ENCODE measurements at places on chromosomes 13 and 19.

GRCh38 chr19:37342753-37343152, 28.1 kb upstream of the ZNF527 start:
- DNase-seq, result no peak

DNA sequence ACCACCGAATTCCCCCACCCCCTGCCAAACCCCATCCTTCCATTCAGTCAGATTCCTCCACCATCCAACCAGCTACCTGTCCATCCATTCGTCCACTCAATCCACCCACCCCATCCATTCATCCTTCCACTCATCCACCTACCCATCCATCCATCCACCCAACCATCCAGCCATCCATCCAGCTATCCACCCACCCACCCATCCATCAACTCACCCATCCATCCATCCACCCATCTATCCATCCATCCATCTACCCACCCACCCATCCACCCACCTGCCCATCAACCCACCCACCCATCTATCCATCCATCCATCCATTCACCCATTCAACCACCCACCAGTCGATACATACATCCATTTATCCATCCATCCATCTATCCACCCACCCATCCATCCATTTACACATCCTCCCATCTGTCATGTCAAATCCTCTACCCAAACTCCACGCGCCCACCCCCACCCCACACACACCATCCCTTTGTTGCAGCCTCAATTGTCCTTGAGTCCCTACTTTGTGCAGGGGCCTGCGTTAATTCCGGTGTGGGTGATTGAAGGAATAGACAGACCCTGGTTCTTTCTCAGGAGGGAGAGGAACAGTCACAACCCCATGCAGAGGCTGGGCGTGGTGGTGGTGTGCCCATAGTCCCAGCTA, 5.3 kb upstream of the SLC5A5 start:
- no peak for DNase-seq

DNA sequence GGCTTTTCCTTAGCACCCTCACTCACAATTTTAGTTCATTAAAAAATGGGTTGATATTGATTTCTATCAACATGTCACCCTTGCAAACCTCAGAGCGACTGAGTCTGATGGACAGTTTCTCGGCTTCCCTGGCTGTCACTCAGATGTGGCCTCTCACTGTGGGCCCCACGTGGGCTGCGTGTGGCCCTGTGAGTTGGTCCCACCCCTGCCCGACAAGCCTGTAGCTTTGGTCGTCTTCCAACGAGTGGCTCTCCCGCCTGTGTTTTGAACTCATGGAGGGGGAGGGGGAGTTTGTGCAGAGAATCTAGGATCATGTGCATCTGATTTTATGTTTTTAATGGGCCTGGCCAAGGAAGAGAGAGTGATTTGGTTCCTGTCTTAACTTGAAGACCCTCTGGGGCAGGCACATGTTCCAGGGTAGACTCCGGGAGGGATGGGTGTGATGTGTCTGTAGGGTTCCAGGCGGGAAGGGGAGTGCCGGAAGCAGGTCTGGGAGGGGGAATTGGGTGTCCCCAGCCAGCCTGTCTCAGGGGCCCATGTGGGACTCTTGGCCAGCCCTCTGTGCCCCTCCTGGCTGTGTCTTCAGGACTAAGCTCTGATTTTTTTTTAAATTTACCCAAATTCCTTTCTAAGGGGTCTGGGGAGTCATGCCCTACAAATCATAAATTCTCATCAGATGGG, 18.9 kb downstream of the ATP11A start:
- DNase-seq, result no peak

- DNase-seq, result no peak
Observed at GRCh38 chr13:24381541-24382265, 72.3 kb downstream of the C1QTNF9 start.

DNA sequence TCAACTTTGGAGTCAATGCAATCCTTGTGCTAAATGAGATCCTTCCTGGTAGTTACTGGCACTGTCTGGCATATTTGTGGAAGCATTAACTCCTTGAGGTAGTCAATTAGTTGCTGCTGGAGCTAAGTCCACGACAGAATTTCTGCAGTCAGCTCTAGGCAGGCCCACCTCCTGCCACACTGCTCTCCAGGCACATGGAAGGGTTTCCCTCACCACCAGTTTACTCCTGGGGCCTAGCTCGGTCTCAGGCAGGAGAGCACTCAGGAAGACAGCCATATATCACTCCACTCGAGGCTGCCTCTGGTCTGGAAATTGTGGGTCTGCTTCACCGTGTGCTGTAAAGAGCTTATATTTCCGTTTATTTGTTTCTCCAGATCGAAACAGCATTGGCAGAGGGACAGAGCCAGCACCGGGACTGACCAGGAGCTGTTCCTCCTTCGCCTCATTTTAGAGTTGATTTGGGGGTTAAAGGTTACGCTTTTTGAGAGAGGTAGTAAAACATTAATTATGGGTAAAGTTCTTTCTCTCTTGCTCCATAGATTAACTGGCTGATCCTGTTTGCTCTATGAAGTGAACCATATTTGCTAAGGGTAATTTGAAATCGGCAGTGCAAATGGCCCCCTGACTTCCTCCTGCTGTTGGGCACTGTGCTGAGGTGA, 20.6 kb upstream of the GTF3A start:
- DNase-seq, result no peak

DNA sequence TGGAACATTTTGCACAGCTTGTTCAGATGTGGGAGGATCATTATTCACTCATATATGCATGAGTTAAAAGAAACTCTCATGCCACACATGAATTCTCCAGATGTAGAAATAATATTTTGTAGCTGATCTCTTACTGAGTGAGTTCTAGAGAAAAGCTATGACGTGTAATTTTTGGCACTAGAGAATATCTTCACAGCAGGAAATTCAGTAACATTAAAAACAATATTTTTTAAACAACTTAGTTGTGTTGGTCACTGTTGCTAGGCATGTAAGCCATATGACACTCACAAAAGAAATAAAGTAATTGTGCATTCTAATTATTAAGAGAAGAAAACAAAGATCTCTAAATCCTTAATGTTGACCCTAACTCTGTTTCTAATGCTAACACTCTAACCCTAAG, 371.4 kb upstream of the SLC10A2 start:
- no peak for DNase-seq

DNA sequence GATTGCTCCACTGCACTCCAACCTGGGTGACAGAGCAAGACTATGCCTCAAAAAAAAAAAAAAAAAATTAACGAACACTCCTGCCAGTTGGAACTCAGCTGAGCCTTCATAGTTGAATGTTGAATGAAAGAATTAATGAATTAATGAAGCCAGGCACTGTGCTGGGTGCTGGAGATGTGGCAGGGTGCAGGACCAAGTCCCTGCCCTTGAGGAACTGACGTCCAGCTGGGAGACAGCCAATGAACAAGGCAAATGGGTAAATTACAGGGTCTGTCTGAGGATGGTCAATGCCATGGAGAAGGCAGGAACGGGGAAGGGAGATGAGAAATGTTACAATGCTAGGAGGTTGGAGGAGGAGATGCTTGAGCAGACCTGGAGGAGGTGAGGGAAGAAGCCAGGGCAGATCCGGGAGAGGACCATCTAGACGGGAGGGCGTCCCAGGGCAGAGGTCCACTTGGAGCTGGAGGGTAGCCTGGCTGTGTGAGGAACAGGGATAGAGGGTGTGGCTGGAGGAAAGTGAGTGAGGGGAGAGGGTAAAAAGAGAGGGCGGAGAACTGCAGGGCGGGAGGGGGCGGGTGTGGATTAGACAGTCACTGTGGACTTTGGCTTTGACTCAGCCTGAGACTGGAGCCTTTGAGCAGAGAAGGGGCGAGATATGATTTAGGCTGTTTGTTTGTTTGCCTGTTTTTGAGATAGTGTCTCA, 16.8 kb upstream of the IGSF23 start:
- no peak for DNase-seq

DNA sequence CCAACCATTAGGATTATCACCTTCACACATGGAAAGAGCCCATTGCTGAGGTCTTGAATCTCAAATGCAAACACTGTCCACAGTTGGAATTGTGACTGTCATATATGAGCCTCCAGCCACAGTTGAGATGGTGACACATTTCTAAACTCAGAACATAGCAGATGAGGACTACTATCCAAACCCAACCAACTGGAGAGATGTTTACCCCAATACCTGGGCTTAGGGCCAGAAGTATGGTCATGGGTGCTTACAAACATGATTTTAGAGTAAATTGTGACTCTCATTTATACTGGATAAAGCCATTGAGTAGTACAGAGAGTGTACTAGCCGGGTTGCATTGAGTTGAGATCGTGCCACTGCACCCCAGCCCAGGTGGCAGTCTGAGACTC, 14.0 kb upstream of the ZNF681 start:
- no peak for DNase-seq

- no peak for DNase-seq
Observed at GRCh38 chr19:17244618-17245534, 843 bp downstream of the NR2F6 start.

GRCh38 chr13:70856025-70856424, 747.8 kb upstream of the KLHL1 start:
- DNase-seq, result no peak

- peak; percentile 53 for DNase-seq
Observed at GRCh38 chr19:35879770-35880317, 11.5 kb downstream of the APLP1 start.

DNA sequence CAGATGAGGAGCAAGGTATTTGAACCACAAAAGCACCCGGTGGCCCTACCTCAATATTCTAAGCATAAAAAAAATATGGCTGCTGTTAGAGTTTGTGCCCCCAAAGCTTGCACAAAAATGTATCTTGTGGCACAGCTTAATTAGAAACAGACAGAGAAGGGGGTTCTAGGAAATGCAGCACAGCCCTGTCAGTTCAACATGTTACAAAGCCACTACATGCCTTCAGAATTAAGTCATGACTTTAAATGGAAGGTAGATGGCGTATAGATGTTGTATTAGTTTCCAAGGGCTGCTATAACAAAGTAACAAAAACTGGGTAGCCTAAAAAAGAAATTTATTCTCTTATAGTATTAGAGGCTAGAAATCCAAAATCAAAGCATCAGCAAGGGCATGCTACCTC, 703.8 kb downstream of the DIAPH3 start:
- DNase-seq, result no peak

GRCh38 chr19:38211151-38211591, 12.9 kb downstream of the DPF1 start:
- DNase-seq, result no peak

DNA sequence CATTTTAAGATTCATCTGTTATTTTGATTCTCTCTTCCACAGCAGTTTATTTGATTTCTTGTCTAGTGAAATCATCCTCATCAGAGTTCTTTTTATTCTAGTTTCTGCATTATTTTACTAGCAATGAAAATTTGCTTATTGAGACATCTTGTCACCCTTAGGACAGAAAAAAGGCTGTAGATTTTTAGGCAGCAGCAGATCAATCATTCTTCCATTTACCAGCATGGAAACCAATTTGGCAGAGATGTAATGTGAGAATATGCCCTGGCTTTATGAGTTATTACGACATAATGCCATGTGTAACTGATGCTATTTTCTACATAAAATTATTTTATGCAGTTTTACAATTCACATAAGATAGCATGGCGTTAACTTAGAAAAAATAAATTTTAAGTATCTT, 688.6 kb upstream of the SLC10A2 start:
- DNase-seq, result no peak

- no peak for DNase-seq
Observed at GRCh38 chr19:3469638-3470499, 10.5 kb downstream of the SMIM24 start.

- DNase-seq, result peak; percentile 73
Observed at GRCh38 chr19:58326914-58327726, at the start of gene ZSCAN22. ZSCAN22 (plus strand) TSS chr19:58326994; CDS start chr19:58334803, 7,809 bp downstream.

DNA sequence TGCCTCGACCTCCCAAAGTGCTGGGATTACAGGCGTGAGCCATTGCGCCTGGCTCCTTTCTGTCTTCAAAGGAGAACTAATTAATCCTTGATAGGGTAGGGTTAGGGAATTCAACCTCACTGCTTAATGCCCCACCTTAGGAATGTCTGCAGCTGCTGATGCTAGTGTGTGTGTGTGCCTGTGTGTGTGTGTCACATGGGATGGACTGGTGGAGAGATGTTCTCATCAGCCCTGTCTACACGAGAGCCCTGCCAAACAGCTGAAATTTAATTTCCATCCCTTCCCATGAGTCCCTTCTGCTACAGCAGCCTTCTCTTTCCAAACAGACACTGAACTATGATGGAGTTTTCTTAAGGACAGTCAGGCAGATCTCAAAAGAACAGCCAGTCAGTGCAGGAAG, 46.5 kb upstream of the CLDN10 start:
- no peak for DNase-seq

Data from activated T-helper 1 cell treated with anti-CD3 and anti-CD28 coated beads, Interleukin-2, amount 50 U/mL, for 16 hours (primary cell).